Neural crest cell (in vitro differentiated cells): ENCODE measurements at places on chromosomes 2 and 18.

DNA sequence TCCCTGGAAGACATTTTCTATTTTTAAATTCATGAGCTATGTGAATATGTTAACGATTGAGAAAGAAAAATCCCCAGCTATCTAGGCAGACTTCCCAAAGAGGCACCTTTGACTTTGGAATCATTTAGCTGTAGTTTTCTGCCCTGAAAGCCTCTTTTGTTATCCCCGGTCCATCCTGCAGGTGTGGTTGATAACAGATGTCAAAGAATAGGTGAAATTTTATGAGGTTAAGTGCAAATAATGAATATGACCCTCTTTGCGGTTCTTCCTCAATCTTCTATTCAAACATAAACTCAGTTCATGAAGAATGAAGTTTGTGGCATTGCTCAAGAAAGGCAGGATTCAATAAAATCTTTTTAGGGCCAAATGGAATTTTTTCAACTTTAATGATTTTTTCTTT is 51.6 kb upstream of the ATP8B1 start:
- H3K4me1 ChIP-seq = no peaks in the 10 kb centered on the region
- H3K4me3 ChIP-seq = no peak overlapping the region
- peaks cover 42% of the 10 kb centered on the region for H3K27me3 ChIP-seq
- H3K27ac ChIP-seq = no peak overlapping the region
- DNase-seq = no peak
- H3K36me3 ChIP-seq = no peaks in the 10 kb centered on the region

DNA sequence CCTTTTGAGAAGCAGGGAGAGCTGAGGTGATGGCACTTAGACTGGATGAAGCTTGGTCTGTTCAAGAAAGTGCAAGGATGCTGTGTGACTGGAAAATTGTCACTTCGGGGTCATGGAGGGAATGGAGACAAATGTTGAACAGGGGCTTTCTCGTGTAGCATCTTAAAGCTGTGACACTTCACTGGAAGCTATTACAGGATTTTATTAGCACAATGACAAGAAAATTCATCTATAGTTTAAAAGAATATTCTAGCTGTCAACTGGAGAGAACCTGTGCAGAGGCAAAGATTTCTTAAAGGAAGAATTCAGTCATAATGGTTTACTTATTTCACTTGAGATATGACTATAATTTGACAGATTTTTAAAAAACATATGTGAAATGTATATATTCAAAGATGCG is 963.9 kb upstream of the ZEB2 start:
- DNase-seq = no peak
- peaks cover 6% of the 10 kb centered on the region for H3K4me1 ChIP-seq
- no peaks in the 10 kb centered on the region for H3K36me3 ChIP-seq
- no peaks in the 10 kb centered on the region for H3K27me3 ChIP-seq
- H3K27ac ChIP-seq = no peak overlapping the region

DNA sequence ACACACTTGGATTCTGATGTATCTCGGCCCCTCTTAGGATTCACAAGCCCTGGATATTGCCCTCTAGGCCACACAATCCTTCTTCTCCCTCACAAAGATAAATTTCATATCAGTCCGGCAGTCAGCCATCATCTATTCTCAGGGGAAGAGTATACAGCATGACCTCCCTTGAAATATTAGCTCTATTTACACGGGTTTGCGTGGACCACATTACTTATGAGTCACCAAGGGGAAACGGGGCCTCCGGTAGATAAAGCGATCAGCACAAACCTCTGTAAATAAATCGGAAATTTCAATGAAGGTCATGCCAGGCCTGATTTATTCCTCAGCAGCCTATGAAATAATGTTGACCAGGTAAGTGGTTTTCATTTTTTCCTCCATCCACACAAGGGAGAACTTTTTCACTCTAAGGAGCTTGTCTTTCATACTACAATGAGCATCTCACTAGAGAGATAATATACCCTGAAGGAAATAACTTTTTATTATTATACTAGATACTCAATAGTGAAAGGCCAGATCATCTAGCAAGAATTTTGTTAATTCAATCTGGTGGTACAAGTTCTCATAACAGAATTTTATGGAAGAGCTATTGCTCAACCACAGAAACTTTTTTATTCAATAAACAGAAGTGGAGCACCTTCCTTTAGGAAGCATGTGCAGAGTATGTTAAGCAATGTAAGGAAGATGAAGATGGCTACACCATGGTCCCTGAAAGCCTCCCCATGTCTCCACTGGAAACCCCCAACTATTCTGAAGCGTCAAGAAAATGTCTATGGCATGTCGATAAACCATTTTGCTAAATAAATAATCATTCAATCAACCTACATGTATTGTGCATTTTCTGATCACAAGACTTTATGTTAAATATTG is 125.2 kb upstream of the PIK3C3 start:
- no peaks in the 10 kb centered on the region for H3K36me3 ChIP-seq
- no peaks in the 10 kb centered on the region for H3K27me3 ChIP-seq
- no peaks in the 10 kb centered on the region for H3K4me1 ChIP-seq
- no peak for DNase-seq
- H3K4me3 ChIP-seq = no peak overlapping the region

DNA sequence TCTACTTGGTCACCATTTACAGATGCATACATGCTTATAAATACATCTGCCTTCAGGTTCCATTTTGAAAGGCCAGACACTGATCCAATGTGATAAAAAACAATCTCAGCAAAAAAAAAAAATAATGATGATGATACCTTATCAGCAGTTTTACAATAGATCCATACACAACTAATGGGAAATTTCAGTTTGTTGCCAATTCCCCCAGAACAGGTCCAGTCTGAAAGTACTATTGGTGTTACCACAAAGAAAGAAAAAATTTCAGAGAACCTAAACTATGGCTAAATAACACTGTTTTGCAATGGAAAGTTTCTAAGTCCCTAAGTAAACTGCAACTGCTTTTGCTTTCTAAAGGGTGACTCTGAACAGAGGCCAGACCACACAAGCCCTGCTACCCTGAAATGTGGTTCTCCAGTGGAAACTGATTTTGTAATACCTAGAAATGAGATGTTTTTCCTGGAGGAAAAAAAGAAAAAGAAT is 54.1 kb downstream of the LPIN2 start:
- no peak for DNase-seq
- no peak overlapping the region for H3K4me3 ChIP-seq
- H3K36me3 ChIP-seq = peaks cover 12% of the 10 kb centered on the region
- no peaks in the 10 kb centered on the region for H3K27me3 ChIP-seq

DNA sequence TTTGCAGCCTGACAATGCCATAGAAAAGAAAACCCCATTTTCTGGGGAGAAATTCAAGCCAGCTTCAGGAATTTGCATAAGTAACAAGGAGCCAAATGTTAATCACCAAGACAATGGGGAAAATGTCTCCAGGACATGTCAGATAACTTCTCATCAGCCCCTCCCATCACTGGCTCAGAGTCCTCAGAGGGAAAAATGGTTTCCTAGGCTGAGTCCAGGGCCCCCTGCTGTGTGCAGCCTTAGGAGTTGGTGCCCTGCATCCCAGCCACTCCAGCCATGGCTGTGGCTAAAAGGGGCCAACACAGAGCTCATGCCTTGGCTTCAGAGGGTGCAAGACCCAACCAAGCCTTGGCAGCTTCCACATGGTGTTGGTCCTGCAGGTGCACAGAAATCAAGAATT is 63.7 kb upstream of the FANCL start:
- no peaks in the 10 kb centered on the region for H3K4me1 ChIP-seq
- H3K36me3 ChIP-seq = peaks cover 2% of the 10 kb centered on the region
- DNase-seq = no peak
- H3K4me3 ChIP-seq = no peak overlapping the region

GRCh38 chr2:205198140-205198525 is 484.2 kb upstream of the NRP2 start:
- no peaks in the 10 kb centered on the region for H3K36me3 ChIP-seq
- H3K4me1 ChIP-seq = peaks cover 9% of the 10 kb centered on the region
- DNase-seq = no peak

DNA sequence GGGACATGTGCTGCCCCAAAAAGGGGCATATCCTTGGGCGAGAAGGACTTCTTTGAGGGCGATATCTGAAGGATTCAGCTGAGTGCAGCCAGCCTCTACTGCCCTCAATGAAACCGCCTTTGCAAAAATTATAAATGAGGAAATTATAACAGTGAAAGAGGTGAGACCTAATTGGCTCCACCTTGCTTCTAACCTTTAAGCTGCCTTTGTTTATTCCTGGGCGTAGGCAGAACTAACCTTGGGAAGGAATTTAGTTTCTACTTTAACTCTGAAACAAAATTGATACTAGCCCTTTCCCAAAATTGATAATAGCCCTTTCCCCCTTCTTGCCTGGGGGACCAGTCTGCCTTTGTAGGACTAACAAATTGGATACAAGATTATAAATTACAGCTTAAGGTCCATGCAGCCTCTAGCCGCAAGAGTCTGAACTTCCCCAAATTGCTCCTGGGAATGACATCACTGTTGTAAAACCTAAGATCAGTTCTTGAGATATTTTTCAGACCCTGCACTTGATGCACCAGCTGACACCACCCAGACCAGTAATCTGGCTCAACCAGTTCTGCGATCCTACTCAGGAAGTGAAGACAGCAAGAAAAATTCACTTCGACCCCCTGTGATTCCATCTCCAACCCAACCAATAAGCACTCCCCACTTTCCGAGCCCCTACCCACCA is 36.0 kb upstream of the ASAP2 start:
- H3K36me3 ChIP-seq = no peaks in the 10 kb centered on the region
- DNase-seq = no peak
- H3K27me3 ChIP-seq = no peaks in the 10 kb centered on the region
- no peak overlapping the region for H3K4me3 ChIP-seq
- peaks cover 24% of the 10 kb centered on the region for H3K4me1 ChIP-seq

DNA sequence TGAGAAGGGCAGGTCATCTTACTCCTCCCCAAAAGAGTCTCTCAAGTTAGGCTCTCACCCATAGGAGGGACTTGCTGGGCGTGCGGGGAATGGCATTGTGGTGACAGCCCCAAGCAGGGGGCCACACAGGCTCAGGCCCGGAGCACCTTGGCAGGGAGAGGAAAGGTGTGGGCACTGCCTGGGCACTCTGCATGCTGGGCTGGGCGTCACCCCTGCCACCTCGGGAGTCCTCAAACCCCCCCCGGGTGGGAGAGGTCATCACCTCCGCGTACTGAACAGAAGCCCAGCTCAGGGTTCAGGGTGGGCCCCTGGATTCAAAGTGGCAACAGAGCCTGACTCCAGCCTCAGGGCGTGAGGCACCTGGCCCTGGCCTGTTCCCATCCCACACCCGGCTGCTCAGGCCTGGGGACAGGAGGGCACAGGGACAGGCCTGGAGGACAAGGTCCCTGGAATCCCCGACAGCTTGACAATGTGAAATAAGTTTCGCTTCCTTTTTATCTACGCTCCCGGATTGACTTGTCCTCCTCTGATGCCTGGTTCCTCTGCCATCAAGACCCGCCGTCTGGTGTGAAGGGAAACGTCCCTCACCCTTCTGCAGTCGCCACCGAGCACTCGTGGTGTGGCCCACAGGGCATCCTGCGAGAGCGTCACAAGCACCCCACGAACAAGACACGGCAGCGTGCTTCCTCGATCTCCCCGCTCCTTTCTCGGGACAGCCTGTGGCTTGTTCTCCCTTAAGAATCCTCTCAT is 97.8 kb downstream of the HDAC4 start:
- no peaks in the 10 kb centered on the region for H3K27me3 ChIP-seq
- peaks cover 77% of the 10 kb centered on the region for H3K4me1 ChIP-seq
- no peaks in the 10 kb centered on the region for H3K36me3 ChIP-seq

GRCh38 chr18:45702708-45703265 is 21.2 kb upstream of the SLC14A1 start:
- no peak for DNase-seq
- no peak overlapping the region for H3K27ac ChIP-seq
- H3K4me1 ChIP-seq = no peaks in the 10 kb centered on the region
- H3K27me3 ChIP-seq = peaks cover 16% of the 10 kb centered on the region

GRCh38 chr18:10320791-10321190 is 133.6 kb upstream of the APCDD1 start:
- H3K4me1 ChIP-seq = peaks cover 31% of the 10 kb centered on the region
- peak overlapping the region; percentile 81 for H3K27ac ChIP-seq
- H3K4me3 ChIP-seq = no peak overlapping the region
- no peaks in the 10 kb centered on the region for H3K36me3 ChIP-seq

GRCh38 chr2:143823296-143823695 is 694.1 kb downstream of the ARHGAP15 start:
- no peak overlapping the region for H3K27ac ChIP-seq
- no peaks in the 10 kb centered on the region for H3K36me3 ChIP-seq
- peaks cover 6% of the 10 kb centered on the region for H3K4me1 ChIP-seq
- DNase-seq = no peak

- H3K27me3 ChIP-seq = no peaks in the 10 kb centered on the region
- no peak overlapping the region for H3K27ac ChIP-seq
- DNase-seq = no peak
- H3K4me1 ChIP-seq = peaks cover 13% of the 10 kb centered on the region
- no peak overlapping the region for H3K4me3 ChIP-seq
These were observed 775.4 kb downstream of the TSN start for GRCh38 chr2:122530814-122531213.

GRCh38 chr2:196066291-196067087 is 2.1 kb downstream of the DNAH7 start:
- H3K27ac ChIP-seq = no peak overlapping the region
- peaks cover 8% of the 10 kb centered on the region for H3K4me1 ChIP-seq
- DNase-seq = no peak
- H3K4me3 ChIP-seq = peak overlapping the region; percentile 89
- H3K27me3 ChIP-seq = peaks cover 20% of the 10 kb centered on the region

DNA sequence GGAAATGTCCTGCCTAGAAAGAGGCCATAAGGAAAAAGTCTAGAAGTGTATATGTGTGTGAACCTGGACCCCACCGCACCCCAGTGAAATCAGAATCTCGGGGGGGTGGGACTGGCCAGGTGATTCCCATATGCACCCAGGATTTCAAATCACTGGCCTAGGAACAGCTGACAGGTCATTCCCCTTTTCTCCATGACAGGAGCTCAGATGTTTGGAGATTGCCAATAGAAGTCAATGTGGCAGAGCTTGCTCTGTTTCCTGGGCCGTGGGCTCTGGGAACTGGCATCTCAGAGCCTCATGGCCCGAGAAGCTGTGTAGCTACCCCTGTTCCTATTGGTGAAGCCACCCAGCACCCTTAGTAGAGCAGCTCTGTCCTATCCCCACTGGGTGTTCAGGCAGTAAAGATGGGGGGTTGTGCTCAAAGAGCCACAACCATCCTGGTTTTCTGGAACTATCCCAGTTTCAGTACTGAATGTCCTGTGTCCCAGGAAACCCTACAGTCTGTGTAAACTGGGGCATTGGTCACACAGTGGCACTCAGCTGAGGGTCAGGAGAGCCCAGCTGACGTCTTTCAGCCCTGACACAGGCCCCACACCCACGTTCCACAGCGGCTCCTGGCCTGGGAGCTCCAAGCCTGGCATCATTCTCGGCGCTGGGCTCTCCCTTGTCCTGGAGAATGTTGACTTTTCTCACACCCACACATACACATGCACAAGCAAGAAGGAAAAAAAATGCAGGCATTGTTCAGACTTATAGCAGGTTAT is 18.9 kb downstream of the GNLY start:
- peaks cover 12% of the 10 kb centered on the region for H3K27me3 ChIP-seq
- H3K27ac ChIP-seq = no peak overlapping the region
- H3K4me1 ChIP-seq = peaks cover 12% of the 10 kb centered on the region
- DNase-seq = no peak
- no peaks in the 10 kb centered on the region for H3K36me3 ChIP-seq

GRCh38 chr18:23658285-23658684 is 4.4 kb downstream of the ANKRD29 start:
- no peak for DNase-seq
- H3K27me3 ChIP-seq = peaks cover 55% of the 10 kb centered on the region
- no peak overlapping the region for H3K4me3 ChIP-seq
- H3K27ac ChIP-seq = no peak overlapping the region
- no peaks in the 10 kb centered on the region for H3K36me3 ChIP-seq
